ENCODE measurements at places on chromosomes 3 and 15.

DNA sequence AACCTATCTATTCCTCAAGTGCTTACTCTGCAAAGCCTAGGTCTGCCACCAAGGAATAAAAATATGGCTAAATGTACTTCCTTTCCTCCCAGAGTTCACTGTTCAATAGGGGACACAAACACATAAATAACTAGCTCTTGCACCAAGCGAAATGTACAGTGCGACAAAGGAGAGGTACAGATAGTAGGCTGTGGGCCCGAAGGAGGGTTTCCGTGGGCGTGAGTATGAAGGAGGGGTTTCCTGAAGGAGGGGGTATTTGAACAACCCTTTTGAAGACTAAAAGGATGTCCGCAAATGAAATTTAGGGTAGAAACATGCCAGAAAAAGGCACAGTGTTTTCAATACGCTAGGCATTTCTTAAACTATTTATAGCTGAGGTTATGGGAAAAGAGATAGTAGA, 207.9 kb downstream of the LPP start:
- no peak for DNase-seq

GRCh38 chr3:142645236-142645793, 49.1 kb downstream of the PLS1 start:
- DNase-seq, result no peak

DNA sequence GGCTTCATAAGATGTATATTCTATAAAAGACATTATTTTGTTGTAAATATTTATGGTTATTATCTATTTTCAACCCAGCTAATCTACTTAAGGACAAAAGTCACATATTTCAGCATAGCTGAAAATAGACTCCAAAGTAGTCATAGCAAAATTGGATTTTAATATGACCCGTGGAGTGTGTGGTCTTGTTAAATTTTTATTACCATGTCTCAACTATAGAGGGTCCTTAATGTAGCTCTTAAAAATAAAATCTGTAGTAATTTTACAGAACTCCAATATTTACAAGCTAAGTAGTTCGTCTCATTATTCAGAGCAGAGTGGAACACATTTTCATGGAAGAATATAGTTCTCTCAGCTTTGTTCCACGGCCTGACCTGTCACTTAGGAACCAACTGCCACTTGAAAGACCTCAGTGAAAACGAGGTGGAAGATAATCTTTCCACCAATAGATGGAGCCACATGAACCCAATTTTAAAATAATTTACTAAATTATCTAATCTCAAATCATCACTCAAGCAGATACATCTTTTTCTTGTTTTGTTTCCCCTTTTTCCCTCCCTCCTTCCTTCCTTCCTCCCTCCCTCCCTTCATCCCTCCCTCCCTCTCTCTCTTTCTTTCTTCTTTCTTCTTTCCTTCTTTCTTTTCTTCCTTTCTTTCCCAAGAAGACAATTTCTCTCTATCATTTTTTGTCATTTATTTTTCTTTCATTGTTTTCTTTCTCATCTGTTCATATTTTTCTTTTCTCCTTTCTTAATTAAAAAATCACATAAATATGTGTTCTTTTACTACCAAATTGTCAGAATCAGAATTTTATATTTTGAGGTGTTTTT, 97.2 kb downstream of the CLDN1 start:
- no peak for DNase-seq

DNA sequence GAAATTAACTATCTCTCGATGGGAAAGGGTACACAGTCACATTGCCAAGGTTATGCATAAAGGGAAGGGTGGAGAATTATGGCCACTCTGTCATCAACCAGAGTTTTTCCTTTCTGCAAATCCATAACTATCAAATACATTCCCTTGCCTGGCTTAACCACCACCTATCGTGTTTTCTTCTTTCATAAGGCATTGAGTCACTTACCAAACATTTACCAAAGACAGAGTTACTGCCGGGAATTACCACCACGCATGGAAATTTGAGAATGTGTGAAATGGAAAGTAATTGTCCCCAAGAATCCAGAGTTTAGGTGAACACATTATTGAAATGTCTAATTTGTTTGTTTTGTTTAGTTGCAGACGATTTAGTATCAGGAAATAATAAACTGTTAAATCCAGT, 134.3 kb upstream of the LRRN1 start:
- no peak for DNase-seq

GRCh38 chr15:68608844-68609232, 30.0 kb downstream of the CORO2B start:
- no peak for DNase-seq

GRCh38 chr15:41013691-41014414, 60.6 kb downstream of the CHAC1 start:
- DNase-seq, result no peak
